ENCODE measurements at places on chromosomes 2 and 18.

GRCh38 chr2:224023188-224023587 is 15.9 kb downstream of the SERPINE2 start:
- DNase-seq = no peak

DNA sequence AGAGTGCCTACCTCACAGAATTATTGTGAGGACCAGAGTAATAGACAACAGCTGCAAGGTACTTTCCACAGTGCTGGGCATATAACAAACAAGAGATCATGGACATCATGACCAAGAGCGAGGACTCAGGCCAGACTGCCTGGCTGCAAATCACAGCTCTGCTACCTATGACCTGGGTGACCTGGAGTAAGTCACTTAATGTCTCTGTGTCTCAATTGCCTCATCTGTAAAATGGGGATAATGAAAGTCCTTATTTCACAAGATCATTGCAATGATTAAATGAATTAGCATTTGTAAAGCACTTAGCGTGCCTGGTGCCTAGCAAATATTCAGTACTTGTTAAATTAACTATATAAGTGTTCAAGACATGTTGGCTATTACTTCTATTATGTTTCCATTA is 59.7 kb downstream of the PRKCE start:
- DNase-seq = no peak

DNA sequence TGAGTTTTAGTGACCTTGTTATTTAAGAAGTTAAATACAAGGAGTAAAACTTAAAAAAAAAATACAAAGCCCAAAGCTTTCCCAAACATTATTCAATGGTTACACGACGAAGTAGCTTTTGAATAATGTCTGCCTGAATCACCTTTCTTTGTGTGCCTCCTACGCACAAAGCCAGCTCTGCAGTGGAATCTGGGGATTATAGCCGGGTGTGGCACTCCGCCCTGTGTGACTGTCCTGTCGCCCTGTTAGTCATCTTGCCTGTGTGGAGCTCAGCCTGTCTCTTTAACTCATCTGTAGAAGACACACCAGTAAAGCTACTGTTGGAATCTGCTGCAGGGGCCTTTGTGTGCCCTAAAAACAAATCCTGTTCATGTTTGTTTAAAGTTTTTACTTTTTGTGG is 79.4 kb upstream of the TCF7L1 start:
- DNase-seq = no peak

DNA sequence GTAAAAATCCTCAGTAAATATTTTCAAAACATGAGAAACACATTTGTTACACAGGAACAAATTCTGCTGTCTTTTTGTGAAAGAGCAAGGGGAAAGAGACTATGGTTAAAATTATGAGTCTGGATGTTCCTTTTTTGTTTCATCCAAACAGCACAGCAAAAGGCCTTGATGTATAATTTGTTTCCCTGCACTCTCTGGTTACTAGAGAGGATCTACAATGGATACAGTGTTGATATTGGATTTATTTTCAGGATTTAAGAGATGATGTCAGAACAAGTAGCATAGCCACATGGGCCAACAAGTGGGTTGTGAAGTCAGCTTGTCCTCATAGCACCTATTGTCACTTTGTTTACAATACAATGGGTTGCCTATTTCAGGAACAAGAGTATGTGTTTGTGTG is 11.3 kb upstream of the ERBB4 start:
- DNase-seq = no peak

GRCh38 chr2:86785456-86785855 is 5.3 kb downstream of the CD8A start:
- no peak for DNase-seq

- DNase-seq = no peak
These were observed 40.2 kb downstream of the SNED1 start for GRCh38 chr2:241038374-241039180.

GRCh38 chr2:42809819-42810120 is 17.4 kb upstream of the HAAO start:
- DNase-seq = no peak

- no peak for DNase-seq
These were observed 371 bp downstream of the MDH1B start for GRCh38 chr2:206764673-206765241.

GRCh38 chr2:37453027-37453426 is 108.6 kb downstream of the QPCT start:
- no peak for DNase-seq

DNA sequence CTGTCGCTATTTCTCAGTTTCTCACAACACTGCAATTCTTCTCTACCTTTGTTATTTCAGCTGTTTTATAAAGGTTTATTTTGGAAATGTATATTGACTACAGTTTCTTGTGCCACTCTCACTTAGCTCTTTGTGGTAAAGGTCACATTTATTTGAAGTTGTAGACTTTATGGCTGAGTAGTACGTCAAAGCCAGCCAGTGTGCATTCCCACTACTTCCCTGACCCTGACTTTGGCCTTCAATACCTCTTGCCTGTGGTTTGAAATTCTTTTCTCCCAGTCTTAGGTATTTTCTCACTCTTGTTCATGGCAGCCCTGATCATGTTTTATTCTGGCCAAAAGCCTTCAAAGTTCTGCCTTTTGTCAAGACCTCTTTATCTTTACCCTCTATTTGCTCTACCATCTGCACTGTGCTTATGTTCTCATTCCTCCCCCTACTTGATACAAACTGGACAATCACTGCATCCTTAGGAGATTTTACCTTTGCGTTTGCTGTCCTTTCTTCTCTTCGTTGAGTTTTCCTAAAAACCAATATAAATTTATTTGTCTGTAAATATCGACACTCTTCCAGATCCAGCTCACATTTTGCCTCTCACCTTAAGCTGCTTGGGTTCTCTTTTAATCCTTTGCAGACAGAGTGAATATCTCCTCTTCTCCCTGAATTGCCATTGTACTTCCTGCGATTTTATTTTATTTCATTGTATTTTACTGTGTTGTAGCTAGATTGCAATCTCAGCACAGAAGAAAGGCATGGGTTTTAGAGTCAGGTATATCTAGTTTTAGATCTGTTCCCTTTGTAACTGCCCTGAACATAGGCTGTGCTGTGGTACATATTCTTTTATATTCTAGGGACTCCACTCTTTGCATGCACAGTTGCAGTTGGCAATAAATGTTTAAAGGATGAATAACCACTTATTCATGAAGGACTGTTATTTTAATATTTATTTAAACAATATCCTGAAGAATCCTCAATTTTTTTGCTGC is 31.2 kb downstream of the GULP1 start:
- DNase-seq = no peak

DNA sequence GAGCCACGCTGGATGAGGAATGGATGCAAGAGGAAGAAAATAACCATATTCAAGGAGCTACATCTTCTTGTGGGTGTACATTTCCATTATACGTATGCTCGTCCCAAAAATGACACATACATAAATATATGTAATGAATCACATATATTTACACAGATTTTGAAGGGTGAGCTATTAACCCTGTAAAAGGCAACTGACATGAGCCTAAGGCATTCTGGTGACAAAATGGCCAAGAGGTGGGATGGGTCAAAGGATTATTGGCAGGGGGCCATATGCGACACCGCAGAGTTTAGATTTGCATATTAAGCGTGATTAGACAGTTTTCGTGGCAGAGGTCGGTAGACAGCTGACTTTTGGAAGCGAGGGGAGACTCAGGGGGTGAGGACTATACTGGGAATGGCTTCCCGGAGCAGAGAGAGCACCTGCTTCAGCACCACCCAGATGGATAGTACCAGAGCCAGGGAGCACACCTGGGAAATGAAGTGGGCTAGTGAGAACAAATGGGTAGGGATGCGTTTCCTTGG is 431 bp upstream of the CNRIP1 start:
- DNase-seq = no peak

GRCh38 chr2:71647356-71647755 is 194.0 kb downstream of the DYSF start:
- no peak for DNase-seq

GRCh38 chr2:19900931-19901441 is 797 bp downstream of the TTC32 start:
- DNase-seq = no peak

GRCh38 chr2:45352506-45352905 is 258.6 kb downstream of the SRBD1 start:
- no peak for DNase-seq

DNA sequence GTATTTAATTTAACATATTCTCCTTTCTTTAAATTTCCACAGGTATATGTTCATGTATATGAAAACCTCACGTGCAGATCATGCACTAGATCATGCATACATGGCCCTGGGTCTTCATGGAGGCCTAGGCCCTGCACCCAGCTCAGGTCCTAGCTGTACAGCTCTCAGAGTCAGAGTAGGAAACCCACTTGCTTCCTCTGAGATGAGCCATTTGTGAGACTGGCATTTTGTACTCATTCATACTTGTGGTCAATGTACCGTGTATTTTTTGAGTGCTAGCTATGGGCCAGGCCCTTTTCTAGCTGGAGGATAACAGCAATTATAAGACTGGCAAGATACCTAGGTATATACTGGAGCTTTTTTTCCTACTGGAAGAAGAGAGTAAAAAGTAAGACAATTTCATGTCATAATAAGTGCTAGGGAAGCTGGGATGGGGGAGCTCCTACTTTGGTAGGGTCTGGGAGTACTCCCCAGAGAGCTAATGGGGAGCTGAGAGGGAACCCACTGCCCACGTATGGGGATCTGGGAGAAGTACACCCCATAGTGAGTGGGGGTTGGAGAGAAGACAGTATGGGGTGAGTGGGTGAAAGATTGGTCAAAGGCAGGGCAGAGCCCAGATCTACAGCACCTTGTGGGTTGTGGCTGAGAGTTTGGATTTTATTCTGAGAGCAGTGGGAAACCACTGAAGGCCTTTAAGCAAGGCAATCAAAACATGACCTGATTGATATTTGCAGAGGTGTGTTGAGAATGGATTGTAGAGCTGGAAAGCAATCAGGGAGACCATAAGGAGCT is 72.0 kb downstream of the POLE4 start:
- no peak for DNase-seq

- DNase-seq = no peak
These were observed at the start of gene RTKN for GRCh38 chr2:74441690-74442482. RTKN (minus strand) TSS chr2:74441937; CDS start chr2:74441816, 121 bp downstream.

GRCh38 chr18:35032113-35032512 is 9.1 kb upstream of the MAPRE2 start:
- DNase-seq = no peak

DNA sequence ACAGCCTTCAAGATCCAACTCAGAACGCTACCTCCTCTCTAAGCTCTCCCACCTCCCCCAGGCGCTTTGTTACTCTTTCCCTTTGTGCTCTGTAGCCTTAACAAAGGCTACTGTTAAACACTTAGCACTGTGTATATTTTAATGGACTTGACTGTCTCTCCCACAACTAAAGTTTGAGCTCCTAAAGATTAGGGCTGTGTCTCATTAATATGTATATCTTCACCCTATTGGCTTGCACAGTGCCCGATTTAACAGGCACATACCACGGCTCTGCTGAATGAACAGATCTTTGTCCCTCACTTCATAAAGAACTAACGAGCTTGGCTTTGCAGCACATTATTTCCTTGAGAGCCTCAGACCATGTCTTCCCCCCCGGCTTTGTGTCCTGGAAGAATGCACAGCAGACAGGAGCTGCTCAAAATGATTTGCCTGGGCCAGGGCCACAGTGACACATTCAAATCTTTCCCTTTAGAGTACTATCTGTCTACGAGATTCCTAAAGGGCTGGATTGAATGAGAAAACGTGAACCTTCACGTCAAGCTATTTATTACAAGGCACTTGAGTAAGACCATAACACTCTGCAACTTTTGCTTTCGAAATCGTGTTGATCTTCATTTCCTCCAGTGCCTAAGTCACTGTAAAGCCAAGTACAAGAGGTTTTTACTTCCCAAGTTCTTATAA is 22.1 kb downstream of the ABHD3 start:
- no peak for DNase-seq

DNA sequence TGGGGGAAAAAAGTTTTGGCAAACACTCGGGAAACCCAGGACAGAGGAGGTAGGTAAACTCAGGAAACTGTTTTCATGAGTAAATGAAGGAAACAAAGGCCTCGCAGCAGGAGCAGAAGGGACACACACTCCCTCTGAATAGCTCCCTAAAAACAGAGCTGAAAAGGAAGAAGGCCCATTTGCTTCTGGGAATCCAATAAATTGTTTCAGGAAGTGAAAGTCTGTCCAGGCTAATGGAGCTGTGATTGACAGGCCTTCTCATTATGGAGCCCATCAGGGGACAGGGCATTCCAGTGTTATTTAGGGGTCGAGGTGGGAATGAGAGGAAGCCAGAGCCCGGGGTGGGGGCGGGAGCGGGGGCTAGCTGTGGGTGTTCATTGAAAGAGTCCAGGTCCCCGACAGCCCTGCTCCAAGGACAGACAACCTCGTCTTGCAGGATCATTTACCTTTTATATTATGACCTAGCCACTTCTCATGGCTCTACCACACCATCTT is 81.2 kb downstream of the GBX2 start:
- DNase-seq = no peak

GRCh38 chr2:216335252-216335651 is 37.0 kb downstream of the MARCHF4 start:
- no peak for DNase-seq

GRCh38 chr2:142755191-142755590 is 122.3 kb upstream of the KYNU start:
- DNase-seq = no peak

GRCh38 chr2:45506756-45507155 is 104.3 kb downstream of the SRBD1 start:
- no peak for DNase-seq

- DNase-seq = no peak
These were observed 28.5 kb upstream of the SNTG2 start for GRCh38 chr2:922185-922584.

DNA sequence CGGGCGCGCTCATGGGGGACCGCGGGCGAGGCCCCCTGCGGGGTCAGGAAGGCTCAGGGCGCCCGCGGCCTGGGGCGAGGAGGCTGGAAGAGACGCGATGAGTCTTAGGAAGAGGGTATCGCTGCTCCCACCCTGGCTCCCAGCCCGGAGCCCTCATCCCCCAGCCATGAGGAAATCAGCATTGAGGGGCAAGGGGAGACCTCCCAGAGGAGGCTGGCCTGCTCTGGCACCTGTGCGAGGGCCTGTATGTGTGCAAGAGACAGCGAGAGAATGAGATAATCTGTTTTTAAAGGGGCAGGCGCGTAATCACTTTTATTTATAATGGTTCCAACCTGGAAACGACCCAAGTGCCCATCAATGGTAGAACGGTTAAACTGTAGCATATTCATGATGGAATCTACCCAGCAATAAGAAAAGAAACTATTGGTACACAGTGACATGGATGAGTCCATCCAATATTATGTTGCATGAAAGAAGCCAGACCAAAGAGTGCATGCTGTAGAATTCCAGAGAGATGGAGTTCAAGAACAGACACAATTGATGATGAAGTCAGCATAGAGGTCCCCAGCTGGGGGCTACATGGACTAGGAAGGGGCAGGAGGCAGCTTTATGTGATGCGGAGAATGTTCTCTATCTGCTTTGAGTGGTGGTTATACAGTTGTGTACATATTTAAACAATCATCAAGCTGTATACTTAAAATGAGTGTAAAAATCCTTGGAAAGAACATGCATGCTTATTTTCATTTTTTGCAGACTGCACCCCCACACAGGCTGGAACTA is 14.4 kb downstream of the FBXO41 start:
- no peak for DNase-seq

GRCh38 chr2:216698895-216699294 is 3.5 kb upstream of the IGFBP5 start:
- no peak for DNase-seq

- DNase-seq = no peak
These were observed 75.1 kb downstream of the SPP2 start for GRCh38 chr2:234125451-234126145.

GRCh38 chr2:205129531-205129930 is 552.8 kb upstream of the NRP2 start:
- no peak for DNase-seq

- DNase-seq = no peak
These were observed 20.6 kb upstream of the EPAS1 start for GRCh38 chr2:46276642-46277041.

- no peak for DNase-seq
These were observed 4.9 kb downstream of the SPEG start for GRCh38 chr2:219439506-219439905.
